ENCODE measurements at places on chromosomes 13 and 19.

DNA sequence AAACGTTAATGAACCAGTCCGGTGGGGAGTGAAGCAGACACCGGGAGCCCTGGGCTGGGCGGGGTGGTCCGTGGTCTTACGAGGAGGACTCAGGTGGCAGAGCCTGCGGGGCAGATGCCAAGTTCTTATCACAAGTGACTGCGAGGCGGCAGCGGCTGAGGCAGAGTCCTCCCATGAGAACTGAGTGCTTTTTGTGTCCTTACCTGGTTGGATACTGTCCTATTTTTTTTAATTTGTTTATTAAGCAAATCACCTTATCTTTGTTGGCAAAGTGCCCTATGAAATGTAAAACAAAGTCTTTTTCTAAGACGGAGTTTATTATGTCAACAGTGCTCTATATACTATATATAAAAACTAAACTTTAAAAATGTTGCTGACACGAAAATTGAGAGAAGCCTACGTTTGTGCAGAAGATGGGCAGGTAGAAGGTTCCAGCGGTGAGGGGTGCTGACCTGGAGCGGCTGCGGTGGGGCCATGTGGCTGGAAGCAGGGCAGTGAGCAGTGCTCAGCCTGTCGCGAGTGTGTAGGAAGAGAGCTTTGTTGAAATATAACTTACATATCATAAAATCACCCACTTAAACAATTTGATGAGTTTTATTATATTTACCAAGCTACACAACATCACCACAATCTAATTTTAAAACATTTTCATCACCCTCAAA, 82.2 kb downstream of the ATP11A start:
- DNase-seq = no peak

GRCh38 chr19:28847468-28847867, 365.5 kb downstream of the UQCRFS1 start:
- DNase-seq = no peak

GRCh38 chr19:32809254-32809653, 60.3 kb downstream of the SLC7A9 start:
- no peak for DNase-seq

DNA sequence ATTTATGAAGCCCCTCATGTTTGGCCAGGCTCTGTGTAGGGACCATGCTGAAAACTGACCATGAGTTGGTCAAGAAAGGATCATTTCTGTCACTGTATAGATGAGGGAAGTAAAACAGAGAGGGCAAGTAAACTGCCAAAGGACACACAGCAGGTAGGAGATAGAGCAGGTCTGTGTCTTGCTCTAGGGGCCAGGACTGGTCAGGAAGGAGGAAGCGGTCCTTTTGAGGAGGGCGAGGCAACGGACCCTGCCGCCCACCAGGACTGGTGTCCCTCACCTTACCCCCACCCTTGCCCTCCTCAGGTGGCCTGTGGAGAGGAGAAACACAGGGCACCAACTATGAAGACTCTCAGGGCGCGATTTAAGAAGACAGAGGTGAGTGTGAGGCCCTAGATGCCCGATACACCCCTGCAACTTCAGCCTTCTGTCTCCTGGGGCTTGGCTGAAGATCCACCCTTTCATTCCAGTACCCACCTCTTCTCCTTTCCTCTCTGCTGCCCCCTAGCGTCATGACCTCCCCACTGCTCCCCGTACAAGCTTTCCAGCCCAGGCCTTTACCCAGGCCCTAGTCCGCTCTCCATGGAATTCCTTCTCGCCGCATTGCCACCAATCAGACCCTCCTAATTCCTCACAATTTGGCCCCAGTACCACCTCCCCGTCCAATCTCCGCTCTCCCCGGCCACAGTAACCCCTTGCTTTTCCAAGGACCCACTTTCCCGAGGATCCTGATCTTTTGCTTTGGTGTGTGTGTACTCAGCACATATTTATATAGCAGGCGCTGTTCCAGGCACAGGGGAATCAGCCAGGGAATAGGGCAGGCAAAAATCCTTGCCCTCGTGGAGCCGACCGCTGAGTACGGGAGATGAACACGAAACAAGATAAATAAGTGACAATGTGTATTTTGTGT, 3.9 kb downstream of the ANKRD24 start:
- peak; percentile 88 for DNase-seq

GRCh38 chr13:44403461-44404056, 29.9 kb downstream of the SERP2 start:
- DNase-seq = no peak

DNA sequence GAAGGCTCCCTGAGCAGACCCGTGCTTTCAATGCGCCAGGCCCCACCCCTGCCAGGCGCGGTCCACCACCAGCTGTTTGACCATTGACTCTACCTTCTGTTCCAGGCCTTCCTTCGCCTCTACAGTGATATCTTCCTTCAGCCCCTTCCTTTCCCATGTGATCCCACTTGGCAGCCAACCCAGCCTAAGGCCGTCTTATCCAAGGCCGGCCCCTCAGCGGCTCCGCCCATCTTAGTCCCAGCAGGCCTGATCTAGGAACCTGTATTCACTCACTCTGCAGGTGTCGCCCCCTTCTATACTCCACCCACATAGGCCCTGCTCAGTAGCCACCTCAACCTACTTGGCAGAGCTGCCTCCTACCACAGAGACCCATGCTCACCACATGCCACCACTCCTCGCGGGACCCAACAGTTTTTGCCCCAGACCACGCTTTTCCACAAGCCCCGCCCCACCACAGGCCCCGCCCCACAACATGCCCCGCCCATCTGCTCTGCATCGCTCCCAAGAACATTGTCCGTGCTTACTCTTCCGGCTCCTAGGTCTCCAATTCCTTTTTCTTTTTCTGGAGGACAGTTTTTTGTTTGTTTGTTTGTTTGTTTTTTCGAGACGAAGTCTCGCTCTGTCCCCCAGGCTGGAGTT, 2.9 kb downstream of the RASIP1 start:
- DNase-seq = no peak

DNA sequence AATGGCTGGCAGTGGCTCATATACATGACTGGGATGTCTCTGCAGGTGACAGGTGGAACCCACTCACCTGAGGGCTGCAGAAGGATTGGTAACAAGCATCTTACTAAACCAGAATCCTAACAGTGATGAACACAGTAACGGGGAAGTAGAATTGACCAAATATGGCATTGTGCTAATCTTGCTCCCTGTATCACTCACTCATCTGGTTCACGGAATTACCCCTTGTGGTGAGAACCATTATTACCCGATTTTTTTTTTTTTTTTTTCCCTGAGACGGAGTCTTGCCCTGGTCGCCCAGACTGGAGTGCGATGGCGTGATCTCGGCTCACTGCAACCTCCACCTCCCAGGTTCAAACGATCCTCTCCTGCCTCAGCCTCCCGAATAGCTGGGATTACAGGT, 69.5 kb downstream of the PTPRS start:
- no peak for DNase-seq

GRCh38 chr13:59948686-59949085, 215.0 kb downstream of the DIAPH3 start:
- no peak for DNase-seq

DNA sequence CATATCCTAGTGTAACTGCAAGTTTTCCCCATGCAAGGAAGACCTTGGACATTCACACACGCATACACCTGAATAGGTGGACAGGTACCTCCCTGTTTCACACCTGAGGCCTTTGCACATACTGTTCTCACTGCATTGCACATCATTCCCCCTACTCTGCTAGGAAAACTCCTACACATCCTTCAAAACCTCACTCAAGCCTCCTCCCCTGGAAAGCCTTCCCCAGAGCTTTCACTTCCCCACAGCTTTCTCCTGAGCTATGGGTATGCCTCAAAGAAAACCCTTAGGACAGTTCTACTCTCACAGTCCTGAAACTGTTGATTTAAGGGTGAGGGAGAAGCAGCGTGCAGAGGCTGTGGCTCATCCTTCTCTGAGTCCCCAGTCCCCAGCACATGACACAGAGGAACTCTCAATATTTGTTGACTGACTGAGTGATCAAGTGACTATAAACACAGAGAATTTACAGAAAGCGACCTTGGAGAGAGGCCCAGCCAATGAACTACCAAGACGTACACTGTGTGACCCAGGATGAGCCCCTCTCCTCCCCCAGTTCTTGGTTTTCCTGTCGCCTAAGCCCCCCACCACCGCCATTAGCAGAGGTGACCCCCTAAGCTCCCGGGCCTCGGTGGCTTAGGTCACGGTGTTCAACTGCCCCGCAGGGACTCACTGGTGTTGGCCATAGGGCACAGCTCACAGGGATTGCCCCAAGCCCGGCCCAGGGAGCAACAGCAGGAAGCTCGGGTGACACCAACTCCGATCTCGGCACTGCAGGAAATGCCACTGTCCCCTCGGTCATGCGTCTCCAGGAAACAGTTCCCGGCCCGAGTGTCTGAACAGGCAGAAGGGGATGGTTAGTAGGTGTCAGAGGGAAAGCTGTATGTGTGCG, 40.6 kb downstream of the FBN3 start:
- DNase-seq = no peak

GRCh38 chr19:5407356-5407755, 47.9 kb upstream of the ZNRF4 start:
- DNase-seq = no peak

DNA sequence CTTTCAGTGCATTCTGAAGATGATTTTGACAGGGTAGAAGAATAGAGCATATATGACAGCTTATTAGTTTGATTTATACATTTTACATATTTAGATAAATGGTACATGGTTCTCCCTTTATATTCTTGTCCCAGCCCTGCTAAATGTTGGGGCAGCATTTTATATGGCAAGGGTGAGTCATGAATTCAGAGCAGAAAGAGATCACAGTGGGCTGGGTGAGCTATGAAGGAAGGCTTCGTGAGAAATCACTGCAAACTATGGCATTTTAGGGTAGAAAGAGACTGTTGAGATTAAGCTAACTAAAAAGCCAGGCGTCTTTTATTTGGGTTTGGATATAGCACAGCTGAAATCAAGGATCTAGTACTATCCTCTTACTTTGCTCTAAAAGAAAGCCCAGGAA, 23.9 kb upstream of the METTL21C start:
- DNase-seq = no peak

DNA sequence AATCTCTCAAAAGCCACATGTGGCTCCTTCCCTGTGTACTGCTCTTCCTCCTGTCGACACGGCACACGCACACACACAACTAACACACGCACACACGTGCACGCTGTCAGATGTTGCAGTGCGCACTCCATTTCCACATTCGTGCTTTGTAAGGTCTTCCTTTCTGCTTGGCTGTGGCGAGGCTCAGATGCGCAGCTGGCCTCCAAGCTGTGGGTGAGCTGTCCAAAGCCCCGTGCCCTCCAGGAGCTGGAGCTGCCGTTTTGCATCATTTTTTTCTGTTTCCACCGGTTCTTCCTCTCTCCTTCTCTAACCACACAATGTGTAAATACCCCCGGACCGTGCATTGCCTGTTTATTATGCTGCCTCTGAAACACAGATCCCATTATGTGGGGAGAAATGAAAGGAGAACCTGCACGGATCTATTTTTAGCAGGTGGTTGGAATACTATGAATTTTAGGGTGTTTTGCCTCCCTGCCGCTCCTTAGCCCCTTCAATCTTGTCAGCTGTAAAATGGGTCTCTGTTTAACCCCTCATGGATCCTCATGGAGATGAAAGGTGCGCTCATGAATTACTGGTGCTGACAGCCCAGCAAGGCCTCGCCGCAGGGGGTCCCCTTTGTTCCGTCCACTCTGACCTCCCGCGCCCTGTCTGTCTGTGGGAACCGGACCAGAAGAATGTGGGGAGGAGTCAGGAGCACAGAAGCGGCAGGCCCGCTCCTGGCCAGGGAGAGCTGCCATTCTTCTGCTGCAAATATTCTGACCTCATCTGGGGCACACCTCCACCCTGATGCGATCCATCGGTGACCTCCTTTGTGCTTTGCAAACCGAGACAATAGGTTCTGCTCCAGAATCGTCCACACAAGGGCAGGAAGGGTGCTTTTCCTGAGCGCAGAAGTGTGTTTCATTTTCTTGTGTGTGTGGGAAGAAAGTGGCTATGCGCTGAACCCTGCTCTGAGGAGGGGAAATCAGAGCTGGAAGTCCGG, 137.7 kb downstream of the SOX1 start:
- DNase-seq = no peak

DNA sequence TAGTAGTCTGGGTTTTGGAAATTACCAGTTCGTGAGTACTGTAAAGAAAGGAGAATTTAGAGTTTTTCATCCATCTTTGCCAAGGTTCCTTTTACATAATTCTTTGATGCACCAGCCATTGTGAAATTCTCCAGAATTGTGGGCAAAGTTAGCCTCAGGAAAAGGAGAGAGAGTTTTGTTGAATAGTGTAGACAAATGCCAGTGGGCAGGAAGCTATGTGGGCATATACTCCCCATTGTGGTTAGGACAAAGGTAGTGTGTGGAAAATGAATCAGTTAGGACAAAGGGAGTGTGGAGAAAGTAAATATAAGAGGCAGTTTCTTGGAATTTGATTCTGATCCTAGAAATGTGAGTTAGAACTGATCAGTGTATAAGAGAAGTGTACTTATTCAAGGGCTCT, 67.9 kb downstream of the PCCA start:
- no peak for DNase-seq

GRCh38 chr19:11269408-11269807, 7.1 kb upstream of the DOCK6 start:
- DNase-seq = no peak

DNA sequence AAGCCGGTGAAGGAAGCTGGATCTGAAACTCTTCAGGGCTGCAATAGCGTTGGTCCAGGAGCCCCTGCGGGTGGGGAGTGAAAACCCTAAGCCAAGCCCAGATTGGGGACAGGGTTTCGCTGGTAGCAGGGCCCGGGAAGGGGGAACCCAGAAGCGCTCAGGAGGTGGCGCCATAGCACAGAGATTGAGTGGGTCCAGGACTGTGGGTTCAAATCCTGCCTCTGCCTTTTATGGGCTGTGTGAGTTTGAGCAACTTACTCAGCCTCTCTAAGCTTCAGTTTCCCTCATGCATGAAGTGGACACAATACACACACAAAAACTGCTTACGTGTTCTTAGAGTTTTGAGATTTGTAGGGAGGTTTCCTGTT, 8.3 kb upstream of the SYCN start:
- peak; percentile 75 for DNase-seq

- DNase-seq = no peak
These were observed 90.5 kb upstream of the AKAP11 start for GRCh38 chr13:42181381-42181953.

- peak; percentile 17 for DNase-seq
These were observed 1.0 kb downstream of the PDX1 start for GRCh38 chr13:27920677-27921420.

DNA sequence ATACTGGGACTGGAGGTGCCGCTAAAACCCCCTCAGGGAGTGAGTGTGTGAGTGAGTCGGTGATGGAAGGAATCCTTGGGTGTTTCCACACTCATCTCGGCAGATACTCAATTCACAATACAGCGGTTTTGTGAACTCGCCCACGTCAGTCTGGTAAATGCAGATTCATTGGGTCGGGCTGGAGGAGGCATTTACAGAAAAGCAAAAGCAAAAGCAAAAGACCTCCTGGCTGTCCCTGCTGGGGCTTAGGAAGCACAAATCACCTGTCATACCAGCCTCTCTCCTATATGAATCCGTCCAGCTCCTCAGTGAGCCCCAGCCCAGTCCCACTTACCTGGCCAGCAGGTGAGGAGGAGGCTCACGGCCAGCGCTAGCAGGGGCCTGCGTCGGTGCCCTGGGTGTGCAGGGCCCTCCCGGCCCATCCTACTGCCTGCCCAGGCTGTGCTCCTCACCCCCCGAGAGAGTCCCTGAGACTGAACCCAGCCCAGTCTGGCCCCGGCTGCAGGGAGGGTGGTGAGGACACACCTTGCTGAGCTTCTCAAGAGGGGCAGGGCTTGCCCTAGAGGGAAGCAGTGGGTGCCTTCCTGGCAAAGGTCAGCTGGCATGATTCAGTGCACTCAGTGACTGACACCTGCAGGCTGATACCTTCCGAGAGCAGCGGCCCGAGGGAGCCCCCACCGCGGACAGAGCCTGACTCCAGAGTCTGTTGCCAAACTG, at the start of gene MUC16:
Gene MUC16, minus strand, starts transcription at position 475 of the 717 bp plus-strand sequence.
- no peak for DNase-seq

GRCh38 chr19:5947435-5947834, 30.5 kb downstream of the RANBP3 start:
- no peak for DNase-seq

GRCh38 chr19:37986048-37986750, 79.2 kb downstream of the SIPA1L3 start:
- no peak for DNase-seq

Measured in stimulated activated CD4-positive, alpha-beta T cell treated with anti-CD3 and anti-CD28 coated beads, Interleukin-15, amount 100 ng/mL, for 24 hours (primary cell).